ENCODE measurements at places on chromosomes 6 and 20. TPM values are rescaled to one million over a fixed set of nuclear protein-coding genes. Genes with fewer than 3 reads are reported as not detected.

The OGFR gene
- total RNA-seq, result 45.8 TPM

The SEMG1 gene
- not detected for total RNA-seq

The RNF144B gene
- 0.61 TPM for total RNA-seq

The KHDC1L gene
- total RNA-seq, result not detected

The DEFB116 gene
- not detected for total RNA-seq

The GLP1R gene
- total RNA-seq, result 0.16 TPM

The PRND gene
- not detected for total RNA-seq

The HNF4A gene
- 0.27 TPM for total RNA-seq

The SH3BGRL2 gene
- total RNA-seq, result 0.14 TPM

The DNAH8 gene
- total RNA-seq, result 0.22 TPM

The HRH3 gene
- not detected for total RNA-seq

The TDP2 gene
- 42.4 TPM for total RNA-seq

The LY6G6F gene
- total RNA-seq, result not detected

The PPP1R3G gene
- not detected for total RNA-seq

The NHSL1 gene
- 0.11 TPM for total RNA-seq

The CHD6 gene
- 13.7 TPM for total RNA-seq

The AAR2 gene
- total RNA-seq, result 45.6 TPM

The SPATS1 gene
- not detected for total RNA-seq

The OVOL2 gene
- not detected for total RNA-seq

The CST7 gene
- 21.3 TPM for total RNA-seq

The ACSS1 gene
- 8.8 TPM for total RNA-seq

The C6orf15 gene
- not detected for total RNA-seq

Data from activated T-cell treated with anti-CD3 and anti-CD28 coated beads, Interleukin-2, amount 50 U/mL, for 4 hours (primary cell).